Sigmoid colon (tissue), 7 donors: ENCODE measurements at places on chromosomes 11 and 22. TPM values are rescaled to one million over a fixed set of nuclear protein-coding genes. Genes with fewer than 3 reads are reported as not detected.

DNA sequence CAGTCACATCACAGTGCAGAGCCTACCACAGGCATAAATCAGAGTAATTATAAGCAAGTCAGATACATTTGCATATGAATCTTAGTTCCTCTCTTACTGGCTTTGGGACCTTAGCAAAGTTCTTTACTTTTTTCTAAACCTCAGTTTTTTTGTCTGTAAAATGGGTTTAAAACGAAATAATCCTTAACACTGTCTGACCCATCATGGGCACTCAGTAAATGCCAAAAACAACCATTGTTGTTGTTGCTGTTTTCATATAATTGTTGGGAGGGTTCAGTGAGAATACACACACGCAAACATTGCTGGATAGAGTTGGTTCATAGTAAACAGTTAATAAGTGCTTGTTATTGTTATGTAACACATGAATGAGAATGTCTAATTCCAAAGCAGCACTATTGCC, 184.9 kb downstream of the BLID start:
- DNase-seq = no peak

- no peak for DNase-seq
Measured at GRCh38 chr22:24500277-24500820, 5.2 kb downstream of the UPB1 start.

DNA sequence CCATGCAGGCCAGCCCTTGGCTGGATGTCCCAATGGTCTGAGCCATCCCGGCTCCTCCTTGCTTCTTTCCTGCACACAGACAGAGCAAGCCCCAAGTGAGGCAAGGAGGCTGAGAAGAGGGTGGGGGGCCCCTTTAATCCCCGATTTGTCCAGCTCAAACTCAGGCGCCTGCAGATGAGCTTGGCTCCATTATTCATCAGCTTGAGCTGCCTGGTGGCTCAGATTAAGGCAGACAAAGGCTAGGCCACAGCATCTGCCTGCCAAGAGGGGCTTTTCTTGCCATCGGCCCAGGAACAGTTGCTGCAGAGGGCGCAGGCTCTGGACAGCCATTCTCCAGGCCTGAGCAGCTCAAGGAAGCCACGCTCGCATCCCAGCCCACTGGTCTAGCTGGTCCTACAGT, 35.4 kb downstream of the LMO1 start:
- DNase-seq = no peak

The THAP7 gene
- total RNA-seq = 41.5 TPM

DNA sequence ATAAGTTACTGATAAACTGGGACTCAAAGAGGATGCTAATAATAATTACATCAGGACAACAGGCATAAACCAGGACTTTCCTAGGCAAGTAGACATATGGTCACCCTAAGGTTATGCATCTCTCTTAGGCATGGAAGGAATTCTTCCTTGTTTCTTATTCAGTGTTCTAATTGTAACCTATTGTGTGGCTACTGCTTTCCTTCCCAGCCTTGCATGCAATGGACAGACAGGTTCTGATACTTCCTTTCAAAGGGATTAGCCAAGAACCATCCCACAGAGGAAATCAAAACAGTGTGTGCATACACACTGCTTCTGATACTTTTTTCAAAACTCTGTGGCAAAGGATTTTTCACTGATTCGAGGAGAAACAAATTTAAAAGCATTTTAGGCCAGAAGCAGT, 48.3 kb downstream of the RRAS2 start:
- no peak for DNase-seq

GRCh38 chr22:42338479-42338878, 68.0 kb upstream of the TCF20 start:
- DNase-seq = no peak

GRCh38 chr11:67576735-67577475, 6.7 kb upstream of the GSTP1 start:
- DNase-seq = no peak
